Hepatocyte (in vitro differentiated cells): ENCODE measurements at places on chromosomes 5 and 9. TPM values are rescaled to one million over a fixed set of nuclear protein-coding genes. Genes with fewer than 3 reads are reported as not detected.

Gene PCDHB5
- 7.0 TPM in 2 replicates for total RNA-seq

Gene MYORG
- 30.0 and 32.2 TPM in 2 replicates for total RNA-seq

Gene MORN5
- total RNA-seq, result not detected in 2 replicates

Gene SLC23A1
- 13.4 and 19.6 TPM in 2 replicates for total RNA-seq

Gene GNE
- 14.9 and 17.5 TPM in 2 replicates for total RNA-seq

Gene STKLD1
- 0.10 and 0.48 TPM in 2 replicates for total RNA-seq

Gene TIMD4
- total RNA-seq, result 0.28 and 1.1 TPM in 2 replicates

Gene ADCY2
- 8.4 and 8.5 TPM in 2 replicates for total RNA-seq

Gene LCN15
- total RNA-seq, result 1.5 and 35.9 TPM in 2 replicates

Gene FBP1
- 24.0 and 31.2 TPM in 2 replicates for total RNA-seq

Gene POLK
- 22.0 and 27.1 TPM in 2 replicates for total RNA-seq

Gene OSMR
- 17.6 and 19.4 TPM in 2 replicates for total RNA-seq

GRCh38 chr5:74319076-74319475 lies 321.5 kb downstream of the ENC1 start:
- no peak for DNase-seq
- H3K4me3 ChIP-seq, result no peak overlapping the region
- H3K36me3 ChIP-seq, result no peaks in the 10 kb centered on the region
- no peaks in the 10 kb centered on the region for H3K4me1 ChIP-seq

- peaks cover under 1% of the 10 kb centered on the region for H3K27me3 ChIP-seq
- no peaks in the 10 kb centered on the region for H3K4me1 ChIP-seq
- H3K27ac ChIP-seq, result no peak overlapping the region
- no peaks in the 10 kb centered on the region for H3K36me3 ChIP-seq
These were observed 418.3 kb upstream of the CLINT1 start for GRCh38 chr5:158277276-158277675.

GRCh38 chr9:91755761-91756509 lies 194.1 kb downstream of the ROR2 start:
- no peaks in the 10 kb centered on the region for H3K27me3 ChIP-seq
- no peak overlapping the region for H3K4me3 ChIP-seq
- peaks cover 17% of the 10 kb centered on the region for H3K4me1 ChIP-seq
- DNase-seq, result no peak
- no peaks in the 10 kb centered on the region for H3K36me3 ChIP-seq

GRCh38 chr9:137227054-137227852 lies at the start of gene RNF224:
RNF224 (plus strand) TSS chr9:137227502; CDS start chr9:137228336, 834 bp downstream.
- no peaks in the 10 kb centered on the region for H3K36me3 ChIP-seq
- peaks cover 56% of the 10 kb centered on the region for H3K4me1 ChIP-seq
- H3K4me3 ChIP-seq, result no peak within 1 kb of the TSS
- peak; percentile 90 for DNase-seq

GRCh38 chr5:54553659-54554207 lies 36.2 kb downstream of the SNX18 start:
- no peak overlapping the region for H3K4me3 ChIP-seq
- H3K36me3 ChIP-seq, result no peaks in the 10 kb centered on the region
- H3K4me1 ChIP-seq, result no peaks in the 10 kb centered on the region
- no peaks in the 10 kb centered on the region for H3K27me3 ChIP-seq
- no peak for DNase-seq
- no peak overlapping the region for H3K27ac ChIP-seq

- H3K4me3 ChIP-seq, result no peak overlapping the region
- H3K4me1 ChIP-seq, result no peaks in the 10 kb centered on the region
- H3K27ac ChIP-seq, result no peak overlapping the region
- no peak for DNase-seq
- no peaks in the 10 kb centered on the region for H3K36me3 ChIP-seq
These were observed 47.0 kb upstream of the RETREG1 start for GRCh38 chr5:16663840-16664239.

GRCh38 chr9:107274953-107275422 lies 8.1 kb upstream of the RAD23B start:
- H3K27ac ChIP-seq, result peak overlapping the region; percentile 10
- H3K4me3 ChIP-seq, result no peak overlapping the region
- peak; percentile 80 for DNase-seq
- H3K4me1 ChIP-seq, result peaks cover 17% of the 10 kb centered on the region
- no peaks in the 10 kb centered on the region for H3K27me3 ChIP-seq

DNA sequence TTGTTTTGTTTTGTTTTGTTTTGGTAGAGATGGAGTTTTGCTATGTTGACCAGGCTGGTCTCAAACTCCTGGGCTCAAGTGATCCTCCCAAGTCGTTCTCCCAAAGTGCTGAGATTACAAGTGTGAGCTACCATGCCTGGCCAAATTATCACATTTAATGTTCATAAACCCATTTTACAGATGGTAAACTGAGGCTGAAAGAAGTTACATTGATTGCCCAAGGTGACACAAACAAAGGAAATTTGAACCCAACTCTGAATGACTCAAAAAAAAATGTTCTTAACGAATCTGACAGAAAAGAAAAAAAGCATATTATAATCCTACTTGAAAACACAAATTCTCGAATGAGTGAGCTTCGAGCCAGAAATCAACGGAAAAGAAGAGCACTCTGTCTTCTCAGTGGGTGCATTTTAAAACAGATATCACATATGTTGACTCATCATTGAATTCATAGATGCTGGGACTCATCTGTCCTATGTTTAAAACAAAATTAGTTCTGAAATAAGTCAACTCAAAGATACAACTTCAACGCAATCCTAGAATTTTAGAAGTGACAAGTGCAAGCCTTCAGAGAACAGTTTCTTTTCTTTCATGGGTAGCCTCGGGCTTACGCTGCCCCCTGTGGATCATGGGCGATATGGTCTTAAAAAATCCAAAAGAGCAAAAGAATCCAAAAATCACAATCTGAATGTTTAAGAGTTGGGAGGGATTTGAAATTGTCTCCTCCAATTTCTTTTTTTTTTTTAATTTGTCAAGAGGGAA lies 28.4 kb downstream of the TIMD4 start:
- DNase-seq, result peak; percentile 38
- H3K4me1 ChIP-seq, result no peaks in the 10 kb centered on the region
- H3K4me3 ChIP-seq, result no peak overlapping the region
- no peaks in the 10 kb centered on the region for H3K36me3 ChIP-seq
- H3K27me3 ChIP-seq, result no peaks in the 10 kb centered on the region

DNA sequence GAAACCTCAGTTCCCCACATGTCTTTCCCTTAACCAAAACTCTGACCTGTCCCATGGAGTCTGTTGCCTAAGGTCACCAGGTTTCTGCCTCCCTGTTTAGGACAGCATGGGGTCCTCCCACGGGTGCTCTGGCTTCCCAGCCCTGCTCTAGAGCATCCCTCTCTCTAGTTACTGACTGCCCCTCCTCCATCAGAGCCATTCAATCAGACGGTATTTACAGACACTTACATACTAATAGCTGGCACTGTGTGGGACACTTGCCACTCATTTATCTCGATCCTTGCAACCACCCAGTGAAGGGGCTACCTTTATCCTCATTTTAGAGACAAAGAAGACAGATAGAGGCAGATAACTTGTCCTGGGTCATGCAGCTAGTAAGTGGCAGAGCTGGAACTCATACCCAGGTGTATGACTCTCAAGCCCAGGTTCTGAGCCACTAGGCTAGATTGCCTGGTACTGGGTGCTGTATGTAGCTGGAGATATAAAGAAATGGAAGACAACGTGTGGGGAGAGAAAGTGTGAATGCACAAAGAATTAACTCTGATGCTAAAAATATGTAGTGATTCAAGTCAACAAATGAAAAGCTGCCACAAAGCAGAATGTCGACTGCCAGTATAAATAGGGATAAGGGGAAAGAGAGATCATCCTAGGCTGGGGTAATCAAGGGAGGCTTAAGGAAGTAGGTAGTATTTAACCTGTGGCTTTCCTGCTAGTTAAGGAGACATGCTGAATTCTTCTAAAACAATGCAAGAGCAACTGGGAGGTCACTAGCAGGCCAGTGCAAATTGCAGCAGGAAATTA lies 52.5 kb upstream of the PDE8B start:
- H3K4me3 ChIP-seq, result no peak overlapping the region
- H3K36me3 ChIP-seq, result no peaks in the 10 kb centered on the region
- H3K4me1 ChIP-seq, result no peaks in the 10 kb centered on the region
- H3K27ac ChIP-seq, result no peak overlapping the region
- DNase-seq, result no peak

DNA sequence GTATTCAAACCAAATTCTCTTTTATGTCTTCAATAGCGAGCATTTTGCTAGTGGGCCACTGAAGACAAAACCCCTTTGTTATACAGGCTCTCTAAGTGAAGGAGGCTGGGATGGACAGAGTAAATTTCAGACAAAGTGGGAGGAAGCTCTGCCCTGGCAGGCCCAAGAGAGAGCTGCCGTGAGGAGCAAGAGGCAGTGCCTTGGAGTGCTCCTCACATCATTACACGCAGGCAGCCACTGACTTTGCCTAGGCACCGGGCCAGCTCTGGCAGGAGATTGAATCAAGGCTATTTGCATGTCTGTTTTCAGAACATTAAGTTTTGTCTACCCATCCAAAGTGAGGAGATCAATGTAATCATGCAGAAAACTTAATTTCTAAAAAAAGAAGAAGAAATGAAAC lies 167.7 kb downstream of the CCDC192 start:
- no peaks in the 10 kb centered on the region for H3K36me3 ChIP-seq
- no peaks in the 10 kb centered on the region for H3K4me1 ChIP-seq
- H3K27ac ChIP-seq, result no peak overlapping the region
- peaks cover 7% of the 10 kb centered on the region for H3K27me3 ChIP-seq
- H3K4me3 ChIP-seq, result no peak overlapping the region

DNA sequence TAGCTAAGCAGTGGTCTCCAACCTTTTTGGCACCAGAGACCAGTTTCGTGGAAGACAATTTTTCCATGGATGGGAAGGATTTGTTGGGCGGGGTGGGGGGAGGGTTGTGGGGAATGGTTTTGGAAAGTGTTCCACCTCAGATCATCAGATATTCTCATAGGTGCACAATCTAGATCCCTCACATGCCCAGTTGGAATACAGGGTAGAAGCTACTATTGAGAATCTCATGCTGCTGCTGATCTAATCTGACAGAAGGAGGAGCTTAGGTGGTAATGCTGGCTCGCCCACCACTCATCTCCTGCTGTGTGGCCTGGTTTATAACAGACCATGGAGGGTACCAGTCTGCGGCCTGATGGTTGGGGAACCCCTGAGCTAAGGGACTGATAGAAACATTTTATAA lies 662.7 kb upstream of the RGMB start:
- DNase-seq, result no peak
- no peaks in the 10 kb centered on the region for H3K4me1 ChIP-seq

GRCh38 chr5:129857116-129857515 lies 47.1 kb upstream of the CHSY3 start:
- H3K27me3 ChIP-seq, result no peaks in the 10 kb centered on the region
- no peak for DNase-seq
- no peaks in the 10 kb centered on the region for H3K36me3 ChIP-seq
- H3K27ac ChIP-seq, result no peak overlapping the region
- H3K4me3 ChIP-seq, result no peak overlapping the region
- no peaks in the 10 kb centered on the region for H3K4me1 ChIP-seq

GRCh38 chr5:95439801-95440493 lies 48.8 kb downstream of the FAM81B start:
- no peaks in the 10 kb centered on the region for H3K36me3 ChIP-seq
- no peak overlapping the region for H3K27ac ChIP-seq
- peaks cover 14% of the 10 kb centered on the region for H3K27me3 ChIP-seq
- no peak overlapping the region for H3K4me3 ChIP-seq
- DNase-seq, result no peak

- H3K27me3 ChIP-seq, result no peaks in the 10 kb centered on the region
- DNase-seq, result no peak
- H3K27ac ChIP-seq, result no peak overlapping the region
- no peaks in the 10 kb centered on the region for H3K4me1 ChIP-seq
- no peaks in the 10 kb centered on the region for H3K36me3 ChIP-seq
- no peak overlapping the region for H3K4me3 ChIP-seq
These were observed 23.3 kb upstream of the ABLIM3 start for GRCh38 chr5:149117970-149118369.

GRCh38 chr5:76069061-76069735 lies 14.0 kb upstream of the SV2C start:
- H3K27me3 ChIP-seq, result peaks cover 14% of the 10 kb centered on the region
- no peak overlapping the region for H3K27ac ChIP-seq
- H3K4me1 ChIP-seq, result no peaks in the 10 kb centered on the region
- H3K36me3 ChIP-seq, result no peaks in the 10 kb centered on the region
- H3K4me3 ChIP-seq, result no peak overlapping the region

DNA sequence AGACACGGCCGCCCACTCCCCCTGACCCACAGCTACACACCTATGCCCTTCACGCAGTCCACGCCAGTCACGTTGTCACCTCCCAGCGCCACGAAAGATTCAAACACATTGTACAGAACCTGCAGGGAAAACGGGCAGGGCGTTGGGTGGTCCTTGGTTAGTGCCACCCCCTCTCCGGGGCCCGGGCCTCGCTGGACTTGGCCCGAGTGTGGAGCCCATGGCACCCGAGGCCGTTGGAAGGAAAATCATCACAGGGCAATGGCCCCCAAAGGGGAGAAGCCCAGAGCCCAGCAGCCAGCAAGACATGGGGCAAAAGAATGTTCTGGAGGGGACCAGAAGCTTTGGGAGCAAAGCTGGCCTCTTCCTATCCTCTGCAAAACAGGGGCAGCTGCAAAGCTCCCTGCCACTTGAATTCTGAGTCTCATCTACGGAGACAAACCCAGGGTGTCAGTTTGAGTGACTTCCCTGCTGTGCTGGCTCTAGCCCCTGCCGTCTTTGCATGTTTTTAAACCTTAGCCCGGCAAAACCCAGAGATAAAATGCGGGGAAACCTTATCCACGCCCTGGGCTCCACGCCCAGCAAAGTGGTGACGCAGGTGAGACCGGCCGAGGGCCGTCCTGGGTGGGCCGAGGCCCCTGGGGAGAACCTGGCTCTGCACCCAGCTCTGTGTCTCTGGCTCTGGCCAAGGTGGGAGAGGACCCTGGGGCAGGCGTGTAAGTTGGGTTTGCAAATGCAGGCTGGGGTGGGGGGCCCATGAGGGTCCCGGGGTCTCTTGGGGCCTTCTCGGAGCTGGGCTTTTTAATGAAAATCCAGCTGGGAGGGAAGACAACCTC lies 38.9 kb downstream of the SLC9A3 start:
- H3K27ac ChIP-seq, result no peak overlapping the region
- no peaks in the 10 kb centered on the region for H3K27me3 ChIP-seq
- H3K36me3 ChIP-seq, result no peaks in the 10 kb centered on the region
- no peak for DNase-seq
